ENCODE measurements at places on chromosomes 11 and 22.
A peak's percentile ranks its signal among the peaks of the same experiment; 100 is the strongest.

GRCh38 chr11:133985981-133986944 is 29.5 kb upstream of the IGSF9B start:
- DNase-seq, result no peak

GRCh38 chr11:118886681-118887111 is 3.0 kb downstream of the CXCR5 start:
- DNase-seq, result no peak

DNA sequence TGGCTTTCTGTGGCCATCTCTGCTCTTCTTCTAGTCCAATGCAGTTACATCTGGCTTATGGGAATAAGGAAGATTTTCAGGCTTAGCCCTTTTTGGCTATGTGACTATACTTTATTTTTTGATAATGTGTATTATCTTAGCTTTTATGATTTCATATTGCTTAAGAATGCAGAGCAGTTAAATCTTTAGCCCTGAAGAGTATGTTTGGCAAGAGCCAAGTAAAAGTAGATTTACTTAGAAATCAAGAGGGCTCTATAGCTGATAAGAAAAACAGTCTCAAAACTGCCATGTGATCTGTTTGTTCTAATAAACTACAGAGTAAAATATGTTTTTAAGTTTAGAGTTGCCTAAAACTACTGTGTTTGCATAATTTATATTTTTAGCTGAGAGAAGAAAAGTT is 61.2 kb downstream of the RNF169 start:
- DNase-seq, result no peak

GRCh38 chr11:119474682-119475596 is 52.0 kb upstream of the THY1 start:
- DNase-seq, result peak; percentile 56

DNA sequence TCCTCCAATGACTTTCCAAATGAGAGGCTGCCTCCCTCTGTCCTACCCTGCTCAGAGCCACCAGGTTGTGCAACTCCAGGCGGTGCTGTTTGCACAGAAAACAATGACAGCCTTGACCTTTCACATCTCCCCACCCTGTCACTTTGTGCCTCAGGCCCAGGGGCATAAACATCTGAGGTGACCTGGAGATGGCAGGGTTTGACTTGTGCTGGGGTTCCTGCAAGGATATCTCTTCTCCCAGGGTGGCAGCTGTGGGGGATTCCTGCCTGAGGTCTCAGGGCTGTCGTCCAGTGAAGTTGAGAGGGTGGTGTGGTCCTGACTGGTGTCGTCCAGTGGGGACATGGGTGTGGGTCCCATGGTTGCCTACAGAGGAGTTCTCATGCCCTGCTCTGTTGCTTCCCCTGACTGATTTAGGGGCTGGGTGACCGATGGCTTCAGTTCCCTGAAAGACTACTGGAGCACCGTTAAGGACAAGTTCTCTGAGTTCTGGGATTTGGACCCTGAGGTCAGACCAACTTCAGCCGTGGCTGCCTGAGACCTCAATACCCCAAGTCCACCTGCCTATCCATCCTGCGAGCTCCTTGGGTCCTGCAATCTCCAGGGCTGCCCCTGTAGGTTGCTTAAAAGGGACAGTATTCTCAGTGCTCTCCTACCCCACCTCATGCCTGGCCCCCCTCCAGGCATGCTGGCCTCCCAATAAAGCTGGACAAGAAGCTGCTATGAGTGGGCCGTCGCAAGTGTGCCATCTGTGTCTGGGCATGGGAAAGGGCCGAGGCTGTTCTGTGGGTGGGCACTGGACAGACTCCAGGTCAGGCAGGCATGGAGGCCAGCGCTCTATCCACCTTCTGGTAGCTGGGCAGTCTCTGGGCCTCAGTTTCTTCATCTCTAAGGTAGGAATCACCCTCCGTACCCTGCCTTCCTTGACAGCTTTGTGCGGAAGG is 2.9 kb downstream of the APOC3 start:
- no peak for DNase-seq
